ENCODE measurements at places on chromosomes 2 and 18. TPM values are rescaled to one million over a fixed set of nuclear protein-coding genes. Genes with fewer than 3 reads are reported as not detected.

The LIMS3 gene
- 1.6 TPM for total RNA-seq

The RIOK3 gene
- 61.6 TPM for total RNA-seq

The ZNF397 gene
- total RNA-seq, result 27.2 TPM

The SLC14A1 gene
- 2.3 TPM for total RNA-seq

The CCDC141 gene
- total RNA-seq, result 11.7 TPM

The RAPGEF4 gene
- total RNA-seq, result 11.6 TPM

The PHOSPHO2 gene
- 9.1 TPM for total RNA-seq

DNA sequence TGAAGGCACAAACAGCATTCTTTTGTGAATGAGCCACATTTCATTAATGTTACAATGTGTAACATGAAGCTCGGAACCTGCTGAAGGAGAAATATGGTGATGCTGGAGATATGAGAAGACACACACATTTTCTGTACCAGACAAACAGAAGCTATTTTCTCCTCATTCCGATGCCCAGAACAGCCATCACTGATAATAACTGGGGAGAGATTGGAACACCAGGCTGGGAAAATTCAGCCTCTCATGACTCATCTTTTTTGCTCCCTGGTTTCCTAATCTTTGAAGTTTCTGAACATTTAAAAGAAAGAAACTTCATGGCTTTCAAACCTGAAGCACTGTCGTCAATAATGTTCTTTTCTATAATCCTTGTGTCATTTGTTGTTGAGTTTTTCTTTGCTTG lies 110.9 kb downstream of the LYPD6 start:
- H3K27me3 ChIP-seq, result no peaks in the 10 kb centered on the region
- no peak for DNase-seq
- no peak overlapping the region for H3K4me3 ChIP-seq
- no peaks in the 10 kb centered on the region for H3K4me1 ChIP-seq
- H3K27ac ChIP-seq, result no peak overlapping the region

DNA sequence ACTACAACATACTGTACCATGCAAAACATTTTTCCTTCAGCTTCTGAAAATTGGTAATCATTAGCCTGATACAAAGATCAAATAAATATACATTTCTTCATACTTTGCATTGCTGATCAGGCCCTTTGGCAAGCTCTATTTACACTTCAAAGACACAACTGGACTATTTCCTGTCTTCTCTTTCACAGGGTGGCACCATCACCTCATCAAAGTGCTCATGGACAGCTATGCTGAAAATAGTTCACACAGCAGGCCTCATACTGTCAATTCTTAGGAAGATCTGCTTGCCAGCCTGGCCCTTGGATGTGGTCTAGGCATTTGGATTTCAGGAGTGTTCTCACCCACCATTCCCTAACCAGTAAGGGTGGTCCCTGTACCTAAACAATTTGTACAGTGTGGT lies 33.9 kb downstream of the FBXO15 start:
- H3K4me1 ChIP-seq, result no peaks in the 10 kb centered on the region
- DNase-seq, result no peak
- H3K4me3 ChIP-seq, result no peak overlapping the region
- H3K27ac ChIP-seq, result no peak overlapping the region
- no peaks in the 10 kb centered on the region for H3K36me3 ChIP-seq

DNA sequence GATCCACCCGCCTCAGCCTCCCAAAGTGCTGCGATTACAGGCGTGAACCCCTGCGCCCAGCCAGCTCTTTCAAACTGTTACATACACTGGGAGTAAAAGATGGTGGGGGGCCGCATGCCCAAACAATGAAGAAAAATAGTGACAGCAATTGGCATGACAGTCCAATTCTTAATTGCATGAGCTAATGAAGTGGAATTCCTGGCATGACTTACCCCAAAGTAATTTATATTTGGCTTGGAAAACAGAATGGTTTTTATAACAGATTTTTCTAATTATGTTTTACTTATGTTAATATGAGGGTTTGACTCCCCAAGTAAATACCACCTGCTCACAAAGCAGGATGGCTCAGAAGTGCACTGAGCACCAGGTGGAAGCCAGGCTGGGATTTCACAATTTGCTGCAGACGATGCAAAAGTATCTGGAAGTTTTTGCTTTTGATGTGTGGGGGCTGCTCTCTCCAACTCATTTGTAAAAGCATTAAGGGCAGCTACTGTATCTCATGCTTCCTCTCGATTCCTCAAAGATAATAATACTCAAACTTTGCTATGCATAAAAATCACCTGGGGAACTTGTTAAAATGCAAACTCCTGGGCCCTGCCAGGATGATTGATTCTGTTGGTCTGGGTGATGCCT lies 24.0 kb upstream of the ATG16L1 start:
- H3K4me1 ChIP-seq, result no peaks in the 10 kb centered on the region
- H3K27ac ChIP-seq, result no peak overlapping the region
- no peaks in the 10 kb centered on the region for H3K27me3 ChIP-seq
- no peak overlapping the region for H3K4me3 ChIP-seq

The ARL6IP6 gene
- 16.6 TPM for total RNA-seq

The PIEZO2 gene
- total RNA-seq, result 26.2 TPM

- H3K36me3 ChIP-seq, result no peaks in the 10 kb centered on the region
- H3K4me1 ChIP-seq, result peaks cover 6% of the 10 kb centered on the region
Observed at GRCh38 chr18:48921305-48922225, 29.2 kb downstream of the SMAD7 start.

GRCh38 chr2:64128943-64129391 lies 15.3 kb downstream of the PELI1 start:
- peaks cover 10% of the 10 kb centered on the region for H3K4me1 ChIP-seq
- H3K27me3 ChIP-seq, result no peaks in the 10 kb centered on the region
- no peak for DNase-seq
- no peak overlapping the region for H3K4me3 ChIP-seq
- H3K27ac ChIP-seq, result peak overlapping the region; percentile 52

- no peaks in the 10 kb centered on the region for H3K27me3 ChIP-seq
- H3K27ac ChIP-seq, result no peak overlapping the region
- H3K36me3 ChIP-seq, result no peaks in the 10 kb centered on the region
- no peak for DNase-seq
- H3K4me3 ChIP-seq, result no peak overlapping the region
Observed at GRCh38 chr2:186721956-186722355, 28.1 kb downstream of the FAM171B start.

- DNase-seq, result no peak
- H3K4me1 ChIP-seq, result no peaks in the 10 kb centered on the region
- H3K27me3 ChIP-seq, result no peaks in the 10 kb centered on the region
- no peak overlapping the region for H3K4me3 ChIP-seq
- no peaks in the 10 kb centered on the region for H3K36me3 ChIP-seq
Observed at GRCh38 chr2:202007015-202007982, 26.4 kb upstream of the FZD7 start.

- no peak for DNase-seq
- H3K27me3 ChIP-seq, result no peaks in the 10 kb centered on the region
- no peaks in the 10 kb centered on the region for H3K36me3 ChIP-seq
- no peaks in the 10 kb centered on the region for H3K4me1 ChIP-seq
- no peak overlapping the region for H3K4me3 ChIP-seq
Observed at GRCh38 chr2:120829633-120830025, 94.0 kb downstream of the GLI2 start.

- H3K36me3 ChIP-seq, result no peaks in the 10 kb centered on the region
- H3K27ac ChIP-seq, result no peak overlapping the region
Observed at GRCh38 chr18:12651651-12652050, 6.3 kb downstream of the SPIRE1 start.

The ADAM23 gene
- 0.66 TPM for total RNA-seq

GRCh38 chr2:59879700-59880131 lies 673.7 kb downstream of the BCL11A start:
- no peaks in the 10 kb centered on the region for H3K27me3 ChIP-seq
- H3K4me1 ChIP-seq, result no peaks in the 10 kb centered on the region
- no peak overlapping the region for H3K27ac ChIP-seq
- no peak for DNase-seq
- H3K36me3 ChIP-seq, result no peaks in the 10 kb centered on the region
- H3K4me3 ChIP-seq, result no peak overlapping the region

GRCh38 chr2:232900811-232901735 lies 31.0 kb downstream of the SNORC start:
- no peak overlapping the region for H3K27ac ChIP-seq
- DNase-seq, result no peak
- H3K4me3 ChIP-seq, result no peak overlapping the region
- H3K4me1 ChIP-seq, result no peaks in the 10 kb centered on the region
- H3K27me3 ChIP-seq, result no peaks in the 10 kb centered on the region

The FOXD4L1 gene
- 0.44 TPM for total RNA-seq

DNA sequence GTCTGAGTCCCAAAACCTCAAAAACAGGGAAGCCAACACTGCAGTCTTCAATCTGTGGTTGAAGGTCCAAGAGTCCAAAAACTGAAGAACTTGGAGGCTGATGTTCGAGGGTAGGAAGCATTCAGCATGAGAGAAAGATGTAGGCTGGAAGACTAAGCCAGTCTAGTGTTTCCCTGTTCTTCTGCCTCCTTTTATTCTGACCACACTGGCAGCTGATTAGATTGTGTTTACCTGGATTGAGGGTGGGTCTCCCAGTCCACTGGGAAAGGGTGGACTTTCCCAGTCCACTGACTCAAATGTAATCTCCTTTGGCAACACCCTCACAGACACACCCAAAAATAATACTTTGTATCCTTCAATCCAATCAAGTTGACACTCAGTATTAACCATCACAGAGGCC lies 27.5 kb upstream of the IL1B start:
- H3K27ac ChIP-seq, result no peak overlapping the region
- H3K27me3 ChIP-seq, result peaks cover 18% of the 10 kb centered on the region
- DNase-seq, result no peak
- H3K4me3 ChIP-seq, result no peak overlapping the region
- H3K4me1 ChIP-seq, result no peaks in the 10 kb centered on the region
- no peaks in the 10 kb centered on the region for H3K36me3 ChIP-seq

GRCh38 chr2:121529439-121530211 lies 1.1 kb upstream of the RNU4ATAC start:
- no peaks in the 10 kb centered on the region for H3K27me3 ChIP-seq
- peak overlapping the region; percentile 84 for H3K4me3 ChIP-seq
- DNase-seq, result no peak
- H3K27ac ChIP-seq, result peak overlapping the region; percentile 96
- peaks cover 12% of the 10 kb centered on the region for H3K4me1 ChIP-seq

DNA sequence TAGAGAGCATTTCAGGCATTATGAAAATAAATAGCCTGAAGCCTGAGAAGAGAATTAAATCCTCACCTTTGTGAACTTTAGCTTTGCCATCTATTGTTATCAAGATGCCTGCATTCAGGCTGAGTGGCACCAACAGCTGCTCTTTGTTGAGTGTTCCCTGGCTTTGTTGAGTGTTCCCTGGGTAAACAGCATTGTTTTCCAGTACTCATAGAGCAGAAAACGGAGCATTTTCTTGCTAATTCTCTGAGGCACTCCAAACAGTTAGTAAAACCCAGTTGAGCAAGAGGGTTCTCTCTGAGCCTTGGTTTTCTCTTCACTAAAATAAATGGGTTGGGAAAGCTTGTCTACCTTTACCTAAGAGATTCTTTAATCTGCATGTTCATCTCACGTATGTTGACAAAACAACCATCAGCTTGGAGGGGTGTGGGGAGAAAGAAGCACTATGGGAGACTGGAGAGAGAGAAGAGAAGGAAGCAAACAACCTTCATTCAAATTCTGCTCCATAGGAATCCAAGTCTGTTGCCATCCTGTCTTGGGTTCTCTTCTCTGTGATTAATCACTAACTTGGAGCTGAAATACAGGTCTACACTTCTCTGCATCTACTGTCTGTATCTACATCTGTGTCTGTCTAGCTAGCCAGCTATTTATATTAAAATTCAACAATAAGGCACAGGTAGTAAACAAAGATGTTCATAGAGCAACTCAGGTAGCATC lies 567.0 kb upstream of the SOX11 start:
- no peaks in the 10 kb centered on the region for H3K36me3 ChIP-seq
- no peak overlapping the region for H3K4me3 ChIP-seq
- no peaks in the 10 kb centered on the region for H3K27me3 ChIP-seq
- H3K4me1 ChIP-seq, result no peaks in the 10 kb centered on the region
- H3K27ac ChIP-seq, result no peak overlapping the region

The HOXD4 gene
- 1.9 TPM for total RNA-seq

GRCh38 chr2:96241227-96241626 lies 24.6 kb downstream of the TMEM127 start:
- no peaks in the 10 kb centered on the region for H3K4me1 ChIP-seq
- H3K27me3 ChIP-seq, result no peaks in the 10 kb centered on the region
- H3K27ac ChIP-seq, result no peak overlapping the region
- no peak for DNase-seq

The DDX1 gene
- 71.0 TPM for total RNA-seq

The NCKAP5 gene
- total RNA-seq, result 10.5 TPM

DNA sequence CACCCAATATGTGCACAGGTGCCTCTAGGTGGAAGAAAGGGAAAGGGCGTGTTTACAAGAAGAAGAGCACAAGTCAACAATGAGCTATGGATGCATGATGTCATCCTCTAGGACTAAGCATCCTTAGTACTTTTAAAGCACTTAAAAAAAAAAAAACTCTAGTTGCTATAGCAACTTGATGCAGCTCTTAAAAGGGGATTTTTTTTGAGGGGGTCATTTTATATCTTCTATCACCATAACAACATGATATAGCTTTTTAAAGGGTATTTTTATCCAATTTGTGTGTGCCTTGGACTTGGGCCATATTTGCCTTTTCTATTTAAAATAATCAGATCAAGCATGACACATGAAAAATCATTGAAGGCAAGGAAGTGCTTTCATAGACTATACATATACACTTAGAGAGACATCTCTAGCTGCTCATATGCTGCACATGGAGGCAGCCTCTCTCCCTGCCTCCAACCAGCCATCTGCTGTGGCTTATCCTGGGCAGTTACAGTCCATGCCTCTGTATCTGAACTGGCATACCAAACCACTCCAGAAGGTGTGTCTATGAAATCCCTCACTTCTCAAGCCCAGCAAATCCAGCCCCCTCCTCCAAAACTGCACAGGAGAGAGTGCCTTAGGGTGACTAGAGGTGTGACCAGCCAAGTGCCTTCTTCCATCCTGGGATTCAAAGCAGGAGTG lies 165.4 kb downstream of the MSH2 start:
- H3K36me3 ChIP-seq, result no peaks in the 10 kb centered on the region
- H3K4me1 ChIP-seq, result peaks cover 12% of the 10 kb centered on the region
- H3K27me3 ChIP-seq, result peaks cover 59% of the 10 kb centered on the region
- no peak overlapping the region for H3K27ac ChIP-seq
- no peak for DNase-seq

The CRYGD gene
- not detected for total RNA-seq

The SERPINB13 gene
- total RNA-seq, result not detected

The IL36A gene
- total RNA-seq, result not detected

The EMILIN1 gene
- 26.9 TPM for total RNA-seq

DNA sequence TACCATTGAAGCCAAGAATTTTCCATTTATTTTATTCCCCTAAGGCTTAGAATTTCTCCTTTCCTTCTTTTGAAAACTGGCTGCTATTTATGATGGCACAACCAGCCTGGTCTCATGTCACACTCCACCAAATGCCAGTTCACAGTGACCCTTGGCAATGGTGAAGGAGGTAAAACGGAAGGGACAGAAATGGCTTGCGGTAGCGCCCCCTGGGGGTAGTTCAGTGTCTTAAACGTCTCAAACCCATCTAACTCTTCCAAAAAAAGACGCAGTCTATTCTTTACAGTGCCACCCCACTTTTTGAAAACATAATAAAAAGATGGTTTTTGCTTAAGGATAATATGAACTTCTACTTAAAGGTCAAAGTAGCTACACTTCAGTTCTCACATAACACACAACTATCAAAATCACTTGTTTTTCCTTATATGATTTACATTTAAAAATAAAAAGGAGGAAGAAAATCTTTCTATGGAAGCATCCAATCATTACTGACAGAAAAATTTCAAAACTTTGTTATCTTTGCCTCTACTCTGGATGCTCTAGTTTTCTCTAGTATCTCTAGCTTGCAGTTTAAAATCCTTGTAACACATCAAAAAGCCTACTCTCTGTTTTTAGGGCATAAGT lies 28.0 kb downstream of the PNO1 start:
- no peak overlapping the region for H3K4me3 ChIP-seq
- no peaks in the 10 kb centered on the region for H3K27me3 ChIP-seq
- DNase-seq, result no peak

The PLB1 gene
- total RNA-seq, result 5.6 TPM

Data from breast epithelium (tissue), 4 donors.